ENCODE measurements at places on chromosomes 6 and 20. TPM values are rescaled to one million over a fixed set of nuclear protein-coding genes. Genes with fewer than 3 reads are reported as not detected.
A peak's percentile ranks its signal among the peaks of the same experiment; 100 is the strongest.

DNA sequence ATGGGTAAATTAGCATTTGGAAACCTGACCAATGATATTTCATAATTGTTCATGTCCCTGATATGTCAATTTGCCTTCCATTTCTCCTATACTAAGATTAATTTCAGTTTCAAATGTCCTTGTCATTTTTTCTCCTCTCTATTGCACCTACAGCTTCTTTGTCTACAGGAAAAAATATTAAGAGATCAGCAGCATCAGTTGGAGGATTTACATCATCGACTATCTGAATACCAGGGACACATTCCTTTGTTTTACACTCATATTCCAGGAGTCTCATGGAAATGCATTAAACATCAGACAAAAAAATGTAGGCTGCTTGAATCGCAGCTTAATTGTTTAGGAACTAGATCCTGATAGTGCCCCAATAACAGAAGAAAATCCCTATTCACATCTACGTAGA is 188.2 kb downstream of the PRKN start:
- H3K27me3 ChIP-seq = no peaks in the 10 kb centered on the region
- H3K36me3 ChIP-seq = no peaks in the 10 kb centered on the region
- DNase-seq = no peak
- H3K4me3 ChIP-seq = no peak overlapping the region
- H3K4me1 ChIP-seq = no peaks in the 10 kb centered on the region
- no peak overlapping the region for H3K27ac ChIP-seq

GRCh38 chr20:24738981-24739633 is 210.0 kb upstream of the CST7 start:
- no peaks in the 10 kb centered on the region for H3K27me3 ChIP-seq
- H3K36me3 ChIP-seq = no peaks in the 10 kb centered on the region
- no peak overlapping the region for H3K4me3 ChIP-seq

DNA sequence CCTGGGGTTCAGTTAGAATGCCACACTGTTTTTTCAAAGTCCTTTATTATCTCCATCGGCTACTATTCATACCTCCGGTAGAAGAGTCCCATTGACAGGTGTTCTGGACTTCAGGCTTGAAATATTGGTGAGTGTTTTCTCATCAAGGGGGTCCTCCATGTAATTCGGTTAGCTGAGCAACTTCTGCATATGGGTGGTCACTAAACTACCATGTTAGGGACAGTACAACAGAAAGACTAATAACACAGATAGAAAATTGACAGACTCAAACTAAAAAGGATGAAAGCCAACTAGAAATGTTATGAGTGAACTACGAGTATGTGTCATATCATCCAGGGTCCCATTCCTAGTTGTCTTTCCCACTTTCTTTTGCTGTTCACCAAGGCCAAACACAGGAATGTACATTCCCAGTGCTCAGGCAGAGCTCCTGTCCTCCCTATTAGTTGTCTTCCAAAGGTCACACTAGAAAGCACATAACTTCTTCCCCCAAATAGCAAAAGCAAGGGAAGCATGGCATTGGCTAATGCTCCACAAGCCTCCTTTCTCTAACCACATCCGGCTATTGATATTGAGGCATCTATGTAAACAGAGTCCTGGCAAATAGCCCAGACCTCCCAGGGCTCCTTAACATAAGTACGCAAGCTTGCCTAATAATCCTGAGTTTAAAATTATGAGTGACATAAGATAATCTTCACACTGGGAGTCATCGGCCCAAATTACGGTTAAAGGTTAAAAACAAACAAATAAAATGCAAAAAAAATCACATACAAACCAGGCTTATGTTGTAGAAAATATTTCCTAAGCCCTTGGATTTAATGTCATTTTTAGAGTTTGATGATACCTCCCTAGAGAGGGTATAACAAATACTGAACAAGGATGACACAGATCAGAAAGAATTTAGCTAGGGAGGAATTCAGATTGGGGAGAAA is 13.2 kb downstream of the CCN2 start:
- no peak for DNase-seq
- H3K27ac ChIP-seq = no peak overlapping the region
- H3K4me1 ChIP-seq = no peaks in the 10 kb centered on the region
- H3K4me3 ChIP-seq = no peak overlapping the region

- DNase-seq = no peak
- no peaks in the 10 kb centered on the region for H3K36me3 ChIP-seq
- H3K4me3 ChIP-seq = no peak overlapping the region
- peaks cover 9% of the 10 kb centered on the region for H3K4me1 ChIP-seq
- H3K27ac ChIP-seq = no peak overlapping the region
Measured at GRCh38 chr6:47306887-47307286, 2.8 kb downstream of the TNFRSF21 start.

DNA sequence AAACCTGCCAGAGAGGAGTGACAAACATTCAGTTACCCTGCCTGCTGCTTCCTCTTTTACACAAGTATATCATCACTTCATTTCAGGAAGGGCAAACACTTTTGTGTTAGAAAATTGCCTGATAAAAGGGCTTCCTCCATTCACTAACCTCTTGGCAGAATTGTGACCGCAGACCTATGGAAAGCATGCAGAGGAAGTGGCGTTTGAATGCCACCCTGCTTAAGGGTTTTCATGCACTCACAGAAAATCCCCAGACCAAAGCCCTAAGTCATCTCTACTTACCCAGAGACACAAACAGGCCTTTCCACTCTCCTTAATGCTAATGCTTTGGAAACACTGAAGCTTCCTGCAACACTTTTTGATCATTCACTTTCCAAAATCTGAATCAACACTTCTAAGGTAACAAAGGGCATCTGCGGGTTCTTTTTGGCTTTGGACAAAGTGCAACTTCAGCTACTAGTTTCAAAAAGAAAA is 22.1 kb upstream of the RALGAPA2 start:
- peaks cover 23% of the 10 kb centered on the region for H3K4me1 ChIP-seq
- H3K27ac ChIP-seq = peak overlapping the region; percentile 63
- no peak overlapping the region for H3K4me3 ChIP-seq
- no peaks in the 10 kb centered on the region for H3K27me3 ChIP-seq
- DNase-seq = peak; percentile 70
- H3K36me3 ChIP-seq = no peaks in the 10 kb centered on the region

DNA sequence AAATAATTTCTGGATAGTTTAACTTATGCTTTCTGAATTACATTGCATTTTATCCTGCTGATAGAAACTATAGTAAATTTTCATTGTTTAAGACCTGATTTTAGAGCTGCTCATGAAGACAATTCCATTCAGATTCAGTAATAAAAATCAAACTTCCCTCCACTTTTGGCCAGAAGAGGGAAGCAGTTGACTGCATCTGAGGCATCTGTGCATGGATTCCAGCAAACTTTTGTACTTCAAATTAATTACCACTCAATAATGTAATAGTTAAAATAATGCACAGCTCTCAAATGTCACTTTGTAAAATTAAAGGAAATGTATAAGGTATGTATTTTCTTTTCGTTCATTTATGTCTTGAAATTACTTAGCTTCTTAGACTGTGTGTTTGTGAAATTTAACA is 64.2 kb upstream of the SLC35B3 start:
- H3K4me3 ChIP-seq = no peak overlapping the region
- no peaks in the 10 kb centered on the region for H3K36me3 ChIP-seq
- no peaks in the 10 kb centered on the region for H3K4me1 ChIP-seq
- no peaks in the 10 kb centered on the region for H3K27me3 ChIP-seq
- H3K27ac ChIP-seq = no peak overlapping the region

- no peaks in the 10 kb centered on the region for H3K36me3 ChIP-seq
- H3K4me3 ChIP-seq = no peak overlapping the region
- H3K4me1 ChIP-seq = no peaks in the 10 kb centered on the region
- H3K27ac ChIP-seq = no peak overlapping the region
- peaks cover 16% of the 10 kb centered on the region for H3K27me3 ChIP-seq
- no peak for DNase-seq
Measured at GRCh38 chr20:38272961-38273360, 12.4 kb upstream of the KIAA1755 start.

GRCh38 chr6:56889492-56889891 is 65.4 kb upstream of the BEND6 start:
- H3K27me3 ChIP-seq = no peaks in the 10 kb centered on the region
- H3K4me3 ChIP-seq = no peak overlapping the region
- H3K4me1 ChIP-seq = peaks cover 29% of the 10 kb centered on the region

Gene NEU1
- total RNA-seq = 9.2 TPM

Gene EMILIN3
- total RNA-seq = not detected

DNA sequence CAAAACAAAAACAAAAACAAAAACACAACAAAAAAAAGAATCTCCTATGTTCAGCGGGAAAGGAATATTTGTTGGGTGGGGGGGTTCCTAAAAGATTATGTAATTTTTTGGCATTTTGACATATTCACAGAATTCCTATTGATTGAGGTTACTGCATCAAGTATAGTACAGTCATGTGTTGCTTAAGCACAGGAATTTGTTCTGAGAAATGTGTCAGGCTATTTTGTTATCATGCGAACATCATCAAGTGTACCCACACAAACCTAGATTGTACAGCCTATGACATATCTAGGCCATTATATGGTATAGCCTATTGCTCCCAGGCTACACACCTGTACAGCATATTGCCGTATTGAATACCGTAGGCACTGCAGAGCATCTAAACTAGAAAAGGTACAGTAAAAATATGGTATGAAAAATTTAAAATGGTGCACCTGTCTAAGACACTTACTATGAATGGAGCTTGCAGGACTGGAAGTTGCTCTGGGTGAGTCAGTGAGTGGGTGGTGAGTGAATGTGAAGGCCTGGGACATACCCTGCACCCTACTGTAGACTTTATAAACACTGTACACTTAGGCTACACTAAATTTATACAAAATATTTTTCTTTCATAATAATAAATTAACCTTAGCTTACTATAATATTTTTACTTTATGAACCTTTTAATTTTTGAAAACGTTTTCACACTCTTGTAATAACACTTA is 110.6 kb downstream of the CDKAL1 start:
- no peak overlapping the region for H3K4me3 ChIP-seq
- H3K4me1 ChIP-seq = peaks cover 6% of the 10 kb centered on the region
- H3K36me3 ChIP-seq = peaks cover 24% of the 10 kb centered on the region
- H3K27ac ChIP-seq = no peak overlapping the region
- H3K27me3 ChIP-seq = no peaks in the 10 kb centered on the region
- DNase-seq = peak; percentile 10

GRCh38 chr6:111992851-111993250 is 61.1 kb upstream of the CCN6 start:
- peaks cover 87% of the 10 kb centered on the region for H3K4me1 ChIP-seq
- peak overlapping the region; percentile 90 for H3K27ac ChIP-seq
- H3K27me3 ChIP-seq = no peaks in the 10 kb centered on the region
- H3K4me3 ChIP-seq = no peak overlapping the region
- H3K36me3 ChIP-seq = peaks cover 2% of the 10 kb centered on the region

- H3K4me3 ChIP-seq = no peak overlapping the region
- H3K36me3 ChIP-seq = no peaks in the 10 kb centered on the region
- H3K4me1 ChIP-seq = no peaks in the 10 kb centered on the region
- peaks cover 5% of the 10 kb centered on the region for H3K27me3 ChIP-seq
Measured at GRCh38 chr6:18308070-18308735, 43.9 kb upstream of the DEK start.

Gene UBE2J1
- 10.9 TPM for total RNA-seq

- peaks cover 38% of the 10 kb centered on the region for H3K27me3 ChIP-seq
- H3K27ac ChIP-seq = no peak overlapping the region
- H3K36me3 ChIP-seq = no peaks in the 10 kb centered on the region
- H3K4me3 ChIP-seq = no peak overlapping the region
- no peak for DNase-seq
Measured at GRCh38 chr6:159163901-159164370, 5.3 kb upstream of the FNDC1 start.

DNA sequence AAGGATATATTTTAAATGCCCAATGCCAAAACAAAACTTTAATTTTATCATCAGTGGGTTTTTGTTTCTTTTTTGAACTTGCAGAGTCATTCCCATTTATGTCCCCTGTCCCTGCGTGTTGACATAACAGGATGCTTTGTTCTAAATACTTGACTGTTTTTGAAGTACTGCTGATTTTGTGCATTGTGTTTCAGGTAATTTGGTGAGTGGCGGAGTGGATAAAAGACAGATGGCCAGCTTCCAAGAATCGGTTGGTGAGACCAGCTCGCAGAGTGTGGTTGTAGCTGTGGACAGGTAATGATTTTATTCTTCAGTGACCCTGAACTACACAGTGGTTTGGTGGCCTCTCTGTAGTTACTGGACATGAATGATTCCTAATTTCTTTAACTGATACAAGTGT is 50.5 kb upstream of the CSE1L start:
- no peak for DNase-seq
- no peak overlapping the region for H3K27ac ChIP-seq
- no peak overlapping the region for H3K4me3 ChIP-seq
- H3K36me3 ChIP-seq = peaks cover 26% of the 10 kb centered on the region

Gene POM121L2
- not detected for total RNA-seq

DNA sequence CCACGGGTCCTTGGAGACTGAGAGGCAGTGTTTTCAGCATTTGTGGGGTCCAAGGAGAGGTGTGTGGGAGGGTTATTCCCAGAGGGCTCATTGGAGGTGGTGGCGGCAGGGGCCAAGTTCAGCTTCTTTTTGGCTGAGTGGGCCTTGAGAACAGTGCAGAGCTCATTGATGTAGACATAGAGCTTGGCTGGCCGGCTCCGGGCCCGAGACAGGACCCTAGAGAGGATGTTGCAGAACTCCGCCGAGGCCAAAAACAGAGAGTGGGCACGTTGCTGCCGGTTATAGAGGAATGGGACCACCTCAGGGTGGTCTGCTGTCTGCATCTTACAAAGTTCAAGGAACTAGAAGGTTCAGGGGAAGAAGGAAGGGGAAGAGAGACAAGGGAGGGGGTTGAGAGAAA is 3.7 kb upstream of the ZBTB22 start:
- H3K27ac ChIP-seq = peak overlapping the region; percentile 98
- H3K36me3 ChIP-seq = peaks cover 27% of the 10 kb centered on the region
- H3K27me3 ChIP-seq = no peaks in the 10 kb centered on the region
- H3K4me1 ChIP-seq = peaks cover 63% of the 10 kb centered on the region

GRCh38 chr6:24226541-24226940 is 100.5 kb downstream of the NRSN1 start:
- H3K27me3 ChIP-seq = peaks cover 8% of the 10 kb centered on the region
- no peaks in the 10 kb centered on the region for H3K36me3 ChIP-seq
- no peaks in the 10 kb centered on the region for H3K4me1 ChIP-seq
- H3K4me3 ChIP-seq = no peak overlapping the region

DNA sequence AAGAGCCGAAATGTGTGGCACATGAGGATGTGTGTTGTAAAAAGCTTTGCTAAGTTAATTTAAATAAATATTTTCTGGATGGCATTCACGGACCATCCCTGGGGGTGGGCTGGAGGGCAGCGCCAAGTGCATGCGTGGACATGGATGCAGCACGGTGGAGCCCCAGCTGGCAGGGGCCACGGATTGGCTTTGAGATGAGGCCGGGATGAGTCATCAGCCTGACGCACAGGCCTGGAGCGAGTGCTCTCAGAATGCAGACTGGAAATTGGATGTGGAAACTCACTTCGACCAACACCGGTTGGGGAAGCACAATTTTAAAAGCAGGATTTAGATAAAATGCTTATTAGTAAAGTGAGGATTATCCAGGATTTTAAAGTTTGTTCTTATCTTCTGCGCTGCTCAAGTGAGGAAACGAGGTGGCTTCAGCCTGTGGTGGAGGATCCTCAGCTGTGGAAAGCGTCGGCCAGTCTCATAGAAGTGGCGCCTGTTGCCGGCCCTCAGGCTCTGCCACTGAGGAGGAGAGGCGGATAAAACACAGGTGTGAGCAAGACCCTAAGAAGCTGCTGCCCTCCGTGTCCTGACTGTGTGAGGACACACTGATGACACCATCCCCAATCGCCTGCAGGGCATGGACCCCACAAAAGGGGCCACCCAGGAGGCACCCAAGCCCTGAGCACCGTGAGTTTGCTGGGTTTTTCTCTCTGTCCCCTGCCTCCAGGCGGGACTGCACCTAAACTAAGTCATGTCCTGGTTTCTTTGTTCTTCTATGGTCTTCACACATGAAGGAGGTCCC is 279.7 kb downstream of the CDH4 start:
- H3K4me1 ChIP-seq = no peaks in the 10 kb centered on the region
- no peak for DNase-seq
- no peak overlapping the region for H3K27ac ChIP-seq
- no peaks in the 10 kb centered on the region for H3K27me3 ChIP-seq
- no peaks in the 10 kb centered on the region for H3K36me3 ChIP-seq

Gene B3GAT2
- not detected for total RNA-seq

Gene EDN3
- not detected for total RNA-seq
